ENCODE measurements at places on chromosomes 2 and 18.

DNA sequence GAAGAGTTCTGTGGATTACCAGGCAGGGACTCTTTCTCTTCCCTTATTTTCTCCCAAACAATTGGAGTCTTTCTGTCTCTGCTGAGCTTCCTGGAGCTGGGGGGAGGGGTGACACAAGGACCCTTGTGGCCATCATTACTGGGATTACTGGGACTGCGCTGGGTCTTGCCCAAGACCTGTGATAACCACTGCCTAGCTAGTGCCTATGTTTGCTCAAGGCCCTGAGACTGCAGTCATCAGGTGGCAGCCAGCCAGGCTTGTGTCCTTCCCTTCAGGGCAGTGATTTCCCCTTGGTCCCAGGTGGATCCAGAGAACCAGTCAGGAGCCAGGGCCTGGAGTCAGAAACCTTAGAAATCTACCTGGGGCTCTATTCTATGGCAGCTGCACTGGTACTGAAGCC, 355.6 kb downstream of the PARD3B start:
- no peak for DNase-seq

- DNase-seq, result no peak
Observed at GRCh38 chr2:215149486-215149885, 11.1 kb upstream of the ABCA12 start.

GRCh38 chr2:185142677-185143076, 544.3 kb downstream of the ZNF804A start:
- DNase-seq, result no peak

DNA sequence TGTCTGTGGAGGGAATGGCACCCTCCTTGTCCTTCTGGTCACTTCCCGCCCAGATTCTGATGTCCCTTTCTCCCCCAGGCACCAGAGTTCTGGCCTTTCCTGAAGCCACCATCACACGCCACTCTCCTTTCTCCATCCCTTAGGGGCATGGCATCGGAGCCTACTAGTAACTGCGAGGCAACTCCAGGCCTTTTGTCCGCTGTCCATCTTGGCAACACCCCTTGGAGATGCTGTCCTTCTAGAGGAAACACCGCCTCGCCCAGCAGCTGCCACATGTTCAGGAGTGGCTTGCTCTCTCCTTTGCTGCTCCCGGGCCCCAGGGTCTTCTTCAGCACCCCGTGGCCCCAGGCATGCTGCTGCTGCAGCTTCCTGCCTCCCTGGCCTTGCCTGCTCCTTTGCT, 267.0 kb downstream of the SRBD1 start:
- no peak for DNase-seq

GRCh38 chr2:110675679-110676078, 2.2 kb downstream of the BUB1 start:
- no peak for DNase-seq

DNA sequence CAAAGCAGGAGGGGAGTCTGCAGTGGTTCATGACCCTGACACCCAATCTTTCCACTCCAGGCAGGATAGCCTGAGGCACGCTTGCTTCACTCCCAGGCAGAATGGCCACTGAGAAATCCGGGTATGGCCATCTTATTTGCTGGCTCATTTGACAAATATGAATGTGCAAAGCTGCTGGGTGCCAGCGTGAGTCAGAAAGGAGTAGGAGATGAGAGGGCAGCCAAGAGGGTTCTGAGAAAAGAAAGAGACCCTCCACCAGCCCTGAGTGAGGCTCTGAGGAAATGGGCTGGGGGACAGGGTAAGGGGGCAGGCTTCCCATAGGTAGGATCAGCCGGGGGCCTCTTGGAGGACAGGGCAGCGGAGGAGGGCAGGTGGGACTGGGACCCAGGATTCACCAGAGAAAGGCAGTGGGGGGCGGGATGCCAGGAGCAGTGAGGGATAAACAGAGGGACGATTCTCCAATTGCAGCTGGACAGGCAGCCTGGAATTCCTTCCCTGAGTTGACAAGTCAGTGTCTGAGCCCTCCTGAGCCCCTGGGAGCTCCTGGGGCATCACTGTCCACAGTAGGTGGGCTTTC, 15.2 kb downstream of the RAMP1 start:
- DNase-seq, result no peak

DNA sequence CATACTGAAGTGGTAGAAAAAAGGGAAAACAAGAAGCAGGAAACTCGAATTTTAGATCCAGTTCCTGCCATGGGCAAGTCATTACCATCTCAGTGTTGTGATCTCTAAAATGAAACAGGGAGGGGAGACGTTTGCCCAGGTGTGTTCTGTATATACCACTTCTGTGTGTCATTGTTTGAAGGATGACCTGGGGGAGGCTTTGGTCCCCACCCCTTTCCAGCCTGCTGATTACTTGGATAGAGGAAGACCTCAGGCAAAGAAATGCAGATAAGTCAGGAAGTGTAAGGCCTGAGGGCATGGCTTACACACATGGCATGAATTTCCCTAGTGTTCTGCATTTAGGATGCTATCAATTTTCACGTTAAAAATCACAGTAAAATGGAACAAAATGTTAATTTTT, 205.2 kb upstream of the CXCR4 start:
- no peak for DNase-seq

- no peak for DNase-seq
Observed at GRCh38 chr2:54999182-54999581, 51.1 kb downstream of the RTN4 start.

DNA sequence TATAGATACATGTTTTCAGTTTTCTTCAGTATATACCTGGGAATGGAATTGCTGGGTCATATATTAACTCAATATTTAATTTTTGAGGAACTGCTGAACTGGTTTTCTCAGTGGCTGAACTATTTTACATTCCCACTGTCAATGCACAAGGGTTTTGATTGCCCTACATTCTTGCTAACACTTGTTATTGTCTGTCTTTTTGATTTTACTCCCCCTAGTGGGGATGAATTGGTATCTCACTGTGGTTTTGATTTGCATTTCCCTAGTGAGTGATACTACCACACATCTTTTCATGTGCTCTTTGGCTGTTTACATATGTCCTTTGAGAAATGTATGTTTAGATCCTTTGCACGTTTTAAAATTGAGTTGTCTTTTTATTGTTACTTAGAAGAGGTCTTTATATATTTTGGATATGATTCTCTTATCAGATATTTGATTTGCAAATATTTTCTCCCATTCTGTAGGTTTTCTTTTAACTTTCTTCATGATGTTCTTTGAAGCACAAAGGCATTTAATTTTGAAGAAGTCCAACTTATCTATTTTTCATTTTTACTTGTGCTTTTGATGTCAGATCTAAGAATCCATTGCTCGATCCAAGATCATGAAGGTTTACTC, 36.2 kb downstream of the ASB1 start:
- no peak for DNase-seq

DNA sequence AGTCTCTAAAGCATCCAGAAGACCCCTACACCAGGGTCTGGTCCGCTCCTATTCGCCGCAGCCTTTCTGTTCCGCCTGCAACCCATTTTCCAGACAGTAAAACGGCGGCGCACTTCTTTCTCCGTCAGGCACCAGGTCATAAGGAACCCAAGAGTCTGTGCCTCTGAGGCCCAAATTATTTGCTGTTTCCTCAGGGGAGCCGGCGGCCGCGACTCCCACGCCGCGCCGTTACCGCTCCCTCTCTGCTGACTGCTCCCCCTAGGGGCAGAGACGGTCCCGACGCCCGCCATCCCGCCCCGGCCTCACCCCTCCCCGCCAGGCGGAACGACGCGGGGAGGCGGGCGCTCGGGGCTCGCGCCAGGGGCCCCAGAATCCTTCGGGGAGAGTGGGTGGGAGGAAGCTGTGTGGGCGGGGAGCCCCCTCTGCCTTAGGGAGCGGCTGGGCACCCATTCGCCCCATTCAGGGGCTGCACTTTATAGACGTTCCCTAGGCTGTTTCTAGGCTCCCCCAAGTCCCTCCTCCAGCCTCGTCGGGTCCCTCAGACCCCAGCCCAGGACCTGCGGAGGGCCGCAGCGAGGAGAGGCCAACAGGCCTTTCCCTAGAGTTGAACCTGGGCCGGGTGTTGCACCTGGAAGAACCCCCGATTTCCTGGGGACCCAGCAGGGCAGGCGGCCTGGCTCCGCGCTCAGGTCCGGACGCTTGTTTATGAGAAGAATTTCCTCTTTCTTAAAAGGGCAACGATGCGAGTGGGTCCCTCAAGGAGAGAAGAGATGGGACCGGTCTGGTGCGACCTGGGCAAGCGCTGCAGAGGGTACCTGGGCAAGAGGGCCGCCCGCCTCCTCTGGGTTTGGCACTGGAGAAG, 3.6 kb upstream of the CTDSP1 start:
- peak; percentile 93 for DNase-seq

DNA sequence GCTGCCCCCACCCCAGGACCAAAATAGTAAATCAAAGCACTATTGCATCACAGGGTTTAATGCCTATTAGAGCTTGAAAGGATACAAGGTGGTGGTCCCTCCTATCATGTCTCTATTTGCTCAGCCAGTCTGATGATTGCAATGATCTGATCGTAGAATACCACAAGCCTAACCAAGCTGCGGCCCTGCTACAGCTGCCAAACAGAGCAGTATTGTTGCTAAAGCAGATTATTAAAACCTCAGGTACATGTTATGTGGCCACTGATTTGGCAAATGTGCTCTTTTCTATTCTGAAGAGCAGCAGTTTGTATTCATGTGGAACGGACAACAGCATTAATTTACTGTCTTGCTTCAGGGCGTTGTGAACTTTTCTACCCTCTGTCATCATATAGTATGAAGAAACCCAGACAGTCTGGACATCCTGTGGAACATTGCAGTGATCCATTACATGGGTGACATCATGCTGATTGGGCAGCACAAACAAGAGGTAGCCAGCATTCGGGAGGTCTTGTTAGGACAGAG, 8.4 kb upstream of the VAPA start:
- no peak for DNase-seq

DNA sequence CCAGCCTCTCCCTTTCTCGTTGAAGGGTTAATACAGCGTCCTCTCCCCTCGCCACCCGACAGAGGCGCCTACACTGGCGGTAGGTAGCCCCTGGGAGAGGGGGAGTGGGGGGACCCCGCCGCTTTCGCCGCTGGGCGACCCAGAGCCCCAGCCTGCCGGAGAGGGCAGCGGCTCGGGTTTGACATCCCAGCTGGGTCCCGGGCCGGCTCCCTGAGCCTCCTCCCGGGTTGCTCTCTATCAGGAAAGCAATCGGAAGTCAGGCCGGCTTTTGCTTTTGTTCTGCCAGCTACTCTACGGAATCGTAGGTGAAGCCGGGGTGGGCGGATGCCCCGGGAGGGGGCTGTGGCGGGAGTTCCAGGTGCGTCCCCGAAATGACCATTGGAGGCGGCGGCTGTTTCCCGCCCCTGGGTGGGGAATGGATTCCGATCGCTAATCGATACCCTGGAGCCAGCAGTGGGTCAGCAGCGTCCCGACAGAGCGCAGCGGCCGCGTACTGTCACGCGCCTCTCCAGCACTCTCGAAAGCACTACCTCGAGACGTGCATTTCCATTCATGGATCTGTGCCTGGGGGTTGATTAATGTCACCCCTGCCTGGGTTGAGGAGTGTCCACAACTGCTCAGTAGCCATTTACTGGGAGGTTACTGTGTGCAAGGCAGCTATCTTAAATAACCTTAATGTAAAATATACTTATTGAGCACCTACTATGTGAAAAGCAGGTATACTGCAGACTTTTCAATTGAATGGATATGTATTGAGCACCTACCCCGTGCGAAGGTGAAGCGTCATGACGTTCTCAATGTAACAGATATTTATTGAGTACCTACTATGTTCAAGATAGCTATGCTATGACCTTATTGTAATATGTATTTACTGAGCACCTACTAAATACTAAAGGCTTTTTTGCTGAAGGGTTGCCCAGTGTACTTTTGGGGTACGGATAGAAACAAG, 1.1 kb downstream of the MAPK4 start:
- DNase-seq, result no peak

DNA sequence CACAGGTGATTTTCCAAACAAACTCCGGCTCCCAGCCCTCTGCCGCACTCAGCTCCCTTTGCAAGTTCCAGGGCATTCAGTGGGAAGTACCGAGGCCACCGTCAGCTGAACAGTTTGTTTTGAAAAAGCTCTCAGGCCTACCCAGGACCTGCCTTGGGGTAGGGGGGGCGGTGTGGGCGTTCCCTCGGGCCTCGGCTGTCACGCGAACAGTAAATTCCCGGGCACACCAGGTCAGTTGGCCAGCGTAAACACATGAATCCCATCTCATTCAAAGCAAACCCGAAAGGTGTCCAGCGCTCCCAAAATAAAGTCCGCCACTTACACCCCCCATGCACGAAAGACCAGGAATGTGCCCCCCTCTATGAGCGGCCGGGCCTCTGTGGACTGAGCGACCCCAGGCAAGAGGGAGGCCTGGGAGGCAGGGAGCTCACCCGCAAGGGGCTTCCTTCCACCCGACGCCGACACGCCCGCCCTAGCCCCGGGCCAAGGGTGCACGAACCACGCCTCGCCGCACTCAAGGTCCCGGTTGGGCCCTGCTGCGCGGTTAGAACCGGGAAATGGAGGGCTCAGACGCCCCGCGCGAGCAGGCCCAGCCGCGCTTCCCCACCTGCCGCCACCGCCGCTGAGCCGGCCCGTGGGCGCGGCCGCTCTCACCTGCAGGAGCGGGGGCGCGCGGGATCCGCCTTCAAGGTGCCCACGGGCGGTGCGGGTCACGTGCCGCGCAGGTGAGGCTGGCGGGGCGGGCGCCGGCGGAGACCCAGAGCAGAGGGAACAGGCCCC, at the start of gene WDSUB1:
TSS of gene WDSUB1 (minus strand) at position 775 of the 780 bp plus-strand sequence. CDS start 3,634 bp downstream, outside the sequence.
- DNase-seq, result peak; percentile 1

DNA sequence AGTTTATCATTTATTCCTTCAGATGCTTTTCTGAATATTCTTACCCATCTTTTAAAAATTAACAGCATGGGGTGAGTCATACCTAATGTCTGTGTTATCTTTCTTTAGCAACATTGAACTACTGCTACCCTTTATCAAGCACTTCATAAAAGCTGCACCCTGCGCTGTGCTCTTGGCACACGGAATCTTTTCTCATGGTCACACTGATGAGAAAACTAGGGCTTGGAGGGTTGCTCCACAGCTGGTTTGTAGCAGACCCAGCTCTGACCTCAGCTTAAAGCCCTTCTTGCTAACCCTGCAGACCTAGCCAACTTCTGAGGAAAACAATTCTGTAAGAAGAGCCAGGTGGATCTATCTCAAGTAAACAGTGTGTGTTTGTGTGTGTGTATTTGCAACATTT, 106.3 kb downstream of the RNF144A start:
- DNase-seq, result no peak

GRCh38 chr2:9663008-9663879, 32.4 kb upstream of the YWHAQ start:
- no peak for DNase-seq

GRCh38 chr2:172826522-172826921, 90.9 kb downstream of the RAPGEF4 start:
- no peak for DNase-seq

DNA sequence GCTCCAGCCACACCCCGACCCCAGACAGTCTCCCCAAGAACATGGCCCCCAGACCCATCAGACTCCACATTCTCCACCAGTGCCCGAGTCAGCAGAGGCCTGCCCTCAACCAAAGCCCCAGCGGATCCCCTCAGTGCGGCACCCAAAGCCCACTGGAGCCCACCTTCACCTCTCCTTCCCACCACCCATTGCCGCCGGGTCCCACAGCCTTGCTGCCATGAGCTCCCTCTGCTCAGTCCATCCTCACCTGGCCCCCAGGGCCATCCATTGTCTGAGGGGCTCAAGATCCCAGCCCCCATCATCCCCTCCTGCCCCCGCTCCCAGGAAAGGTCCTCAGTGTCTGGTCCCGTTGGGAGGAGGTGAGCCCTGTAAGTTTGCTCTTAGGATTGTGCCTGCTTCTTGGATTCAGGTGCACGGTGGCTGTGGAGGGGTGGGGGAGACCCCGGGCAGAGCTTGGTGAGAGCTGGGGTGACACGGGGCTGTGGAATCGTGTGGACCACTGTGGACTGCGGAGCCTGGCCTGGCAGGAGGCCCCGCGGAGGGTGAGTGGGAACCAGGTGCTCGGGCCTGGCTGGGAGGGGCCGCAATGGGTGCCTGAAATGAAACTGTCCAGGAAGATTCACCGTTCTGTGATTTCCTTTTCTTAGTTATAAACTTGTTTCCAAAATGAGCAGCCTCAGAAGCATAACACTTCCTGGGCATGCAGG, 32.7 kb upstream of the GPC1 start:
- no peak for DNase-seq
